ENCODE measurements at places on chromosomes 6 and 20.

DNA sequence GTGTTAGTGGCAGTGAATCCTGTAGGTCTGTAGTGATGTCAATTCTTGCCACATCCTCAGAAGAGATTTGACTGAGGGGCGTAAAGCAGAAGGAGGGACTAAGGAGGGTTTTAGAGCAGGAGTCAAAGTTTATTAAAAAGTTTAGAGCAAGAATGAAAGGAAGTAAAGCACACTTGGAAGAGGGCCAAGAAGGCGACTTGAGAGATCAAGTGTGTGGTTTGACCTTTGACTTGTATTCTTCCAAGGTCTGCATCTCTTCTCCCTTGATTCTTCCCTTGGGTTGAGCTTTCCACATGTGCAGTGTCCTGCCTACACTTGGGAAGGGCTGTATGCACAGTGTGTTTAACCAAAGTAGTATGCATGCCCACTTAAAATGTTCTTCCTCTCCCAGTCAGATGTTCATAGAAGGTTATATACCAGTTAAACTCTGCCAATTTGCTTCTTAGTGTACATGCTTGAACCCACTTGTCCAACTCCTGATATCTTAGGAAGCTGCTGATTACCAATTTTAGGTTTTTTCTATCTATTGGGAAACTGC is 627.6 kb downstream of the MMUT start:
- peak; percentile 8 for DNase-seq

- DNase-seq = peak; percentile 72
Measured at GRCh38 chr20:51318058-51318949, 224.2 kb downstream of the NFATC2 start.

DNA sequence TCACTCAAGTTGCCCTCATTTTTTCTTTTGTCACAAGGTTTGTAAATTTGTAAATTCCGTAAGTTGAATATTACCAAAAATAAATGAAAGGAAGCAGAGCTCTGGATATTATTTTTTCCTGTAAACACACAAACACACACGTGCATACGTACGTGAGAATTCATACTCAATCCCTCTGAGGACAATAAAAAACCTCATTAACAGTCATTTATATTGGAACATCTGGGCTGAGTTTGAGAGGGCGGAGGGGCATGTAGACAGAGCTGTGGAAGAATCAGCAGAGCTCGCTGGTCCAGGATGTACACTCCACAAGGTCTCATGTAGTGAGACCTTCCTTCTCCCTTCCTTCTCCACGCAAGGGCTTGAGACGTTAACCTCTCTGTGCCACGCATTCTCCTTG is 24.2 kb upstream of the DOK5 start:
- no peak for DNase-seq

DNA sequence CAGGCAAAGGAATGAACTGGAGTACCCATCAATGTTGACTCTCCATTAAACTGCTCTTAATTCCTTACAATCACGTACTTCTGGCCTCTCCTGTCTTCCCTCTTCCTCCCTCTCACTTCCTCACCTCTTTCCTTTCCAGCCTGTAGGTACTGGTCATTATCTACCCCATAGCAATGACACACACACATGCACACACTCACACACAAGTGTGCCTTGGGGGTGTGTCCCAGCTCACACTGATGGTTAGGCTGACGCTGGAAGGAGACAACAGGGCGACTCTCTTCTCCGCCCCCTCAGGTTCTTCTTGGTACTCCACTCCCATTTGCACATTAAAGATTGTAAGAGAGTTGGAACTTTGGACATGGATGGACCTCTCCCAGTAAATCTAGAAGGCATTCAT is 14.0 kb upstream of the SERPINB9 start:
- peak; percentile 10 for DNase-seq

- no peak for DNase-seq
Measured at GRCh38 chr6:155630085-155630484, 174.4 kb upstream of the NOX3 start.

DNA sequence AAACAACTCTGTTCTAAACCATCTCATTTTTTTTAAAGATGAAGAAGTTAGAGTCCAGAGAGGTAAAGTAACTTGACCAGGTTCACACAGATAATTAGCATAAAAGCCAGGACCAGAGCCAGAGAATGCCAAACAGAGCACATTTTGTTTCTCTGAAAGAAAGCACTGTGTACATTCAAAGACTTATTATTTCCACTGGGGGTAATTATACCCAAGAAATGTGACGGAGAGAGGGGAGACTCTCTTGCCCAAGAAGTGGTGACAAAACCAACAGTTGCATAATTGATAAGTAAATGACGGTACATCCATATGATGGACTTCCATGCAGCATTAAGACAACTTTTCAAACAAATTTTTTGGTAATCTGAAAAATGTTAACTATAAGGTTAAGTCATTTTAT is 111.6 kb downstream of the RTN4IP1 start:
- no peak for DNase-seq

Data from NCI-H82 (cell line).